ENCODE measurements at places on chromosomes 4 and X.

DNA sequence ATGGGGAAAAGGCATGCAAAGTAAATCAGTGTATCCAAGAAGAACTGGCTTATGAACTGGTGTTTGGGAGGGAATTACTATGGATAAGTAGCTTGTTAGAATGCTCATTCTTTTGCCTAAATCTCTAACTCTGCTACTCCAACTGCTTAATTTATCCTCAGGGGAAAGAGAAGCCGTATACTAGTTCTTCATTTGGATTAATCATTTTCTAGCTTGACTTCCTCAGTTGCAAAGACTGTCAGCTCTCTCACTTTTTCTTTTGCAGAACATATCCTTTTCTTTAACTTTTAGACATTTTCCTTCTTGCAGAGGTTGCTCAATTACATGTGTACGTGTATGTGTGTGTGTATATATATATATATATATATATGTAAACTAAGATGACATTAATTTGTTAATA is 21.9 kb downstream of the GPRIN3 start:
- DNase-seq, result no peak

DNA sequence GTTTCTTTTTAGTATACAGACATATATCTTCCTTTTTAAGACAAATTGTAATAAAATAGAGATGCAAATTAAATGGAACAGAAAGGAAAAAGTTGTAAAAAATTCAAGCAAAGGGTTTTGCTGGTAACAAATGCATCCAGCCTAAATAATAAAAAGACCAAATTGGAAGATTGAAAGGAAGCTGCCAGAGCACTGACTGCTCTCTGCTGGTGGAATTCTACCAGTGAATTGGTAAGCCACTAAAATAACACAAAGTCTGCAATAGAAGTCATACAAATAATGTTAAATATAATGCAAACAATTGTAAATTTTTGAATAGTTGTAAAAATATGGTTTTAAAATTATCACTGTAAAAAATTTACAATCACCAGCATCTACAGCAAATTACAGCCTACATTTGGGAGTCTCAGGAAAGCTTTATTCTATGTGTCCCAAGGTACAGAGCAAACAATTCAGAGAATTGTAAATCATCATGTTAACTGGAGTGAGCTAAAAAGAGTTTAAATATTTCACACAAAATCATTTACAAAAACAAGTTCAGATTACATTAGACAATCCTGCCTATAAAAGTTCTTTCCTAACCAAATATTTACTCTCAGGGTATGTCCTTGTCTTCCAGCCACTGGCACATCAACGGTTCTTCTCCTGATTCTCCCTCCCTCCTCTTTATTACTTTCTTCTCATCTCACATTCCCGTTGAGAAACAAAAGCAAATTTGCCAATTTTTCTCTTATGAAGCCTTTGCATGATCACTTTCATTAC is 1322.5 kb downstream of the PCDH7 start:
- no peak for DNase-seq

GRCh38 chr4:133062851-133063250 is 86.2 kb upstream of the PCDH10 start:
- no peak for DNase-seq

DNA sequence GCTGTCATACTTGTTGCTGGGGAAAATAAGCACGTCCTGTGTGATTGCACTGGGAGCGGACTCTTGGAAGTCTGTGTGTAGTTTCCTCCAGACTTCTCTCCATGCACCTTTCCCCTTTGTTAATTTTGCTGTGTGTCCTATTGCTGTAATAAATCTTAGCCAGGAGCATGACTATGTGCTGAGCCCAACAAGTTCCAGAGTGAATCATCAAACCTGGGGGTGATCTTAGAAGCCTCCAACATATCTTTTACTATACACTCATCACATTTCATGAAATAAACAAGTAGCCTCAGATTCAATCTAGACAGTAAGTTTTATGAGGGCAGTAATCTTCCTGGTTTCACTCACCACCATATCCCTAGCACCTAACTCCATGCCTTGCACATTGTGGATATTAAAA is 43.3 kb upstream of the FGF13 start:
- DNase-seq, result no peak

- peak; percentile 31 for DNase-seq
These were observed 120.4 kb upstream of the SCML1 start for GRCh38 chrX:17616936-17617335.

DNA sequence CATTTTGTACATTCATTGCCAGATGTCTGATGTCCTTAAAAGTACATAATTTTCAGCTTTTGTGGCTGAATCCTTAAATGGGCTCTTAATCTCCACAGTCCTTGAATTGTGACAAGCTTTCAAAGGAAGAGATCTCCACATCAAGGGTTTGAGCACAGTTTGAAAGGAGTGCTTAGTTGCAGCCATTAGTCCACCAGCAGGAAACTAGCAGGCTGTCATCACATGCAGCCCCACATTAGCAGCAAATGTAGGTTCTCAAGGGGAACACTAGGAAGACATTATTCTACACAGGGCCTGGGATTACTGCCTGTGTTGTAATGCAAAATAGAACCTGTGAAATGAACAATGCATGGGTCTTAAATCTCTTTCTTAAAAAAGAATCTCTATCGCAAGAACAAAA is 173.2 kb downstream of the CBLL2 start:
- no peak for DNase-seq

DNA sequence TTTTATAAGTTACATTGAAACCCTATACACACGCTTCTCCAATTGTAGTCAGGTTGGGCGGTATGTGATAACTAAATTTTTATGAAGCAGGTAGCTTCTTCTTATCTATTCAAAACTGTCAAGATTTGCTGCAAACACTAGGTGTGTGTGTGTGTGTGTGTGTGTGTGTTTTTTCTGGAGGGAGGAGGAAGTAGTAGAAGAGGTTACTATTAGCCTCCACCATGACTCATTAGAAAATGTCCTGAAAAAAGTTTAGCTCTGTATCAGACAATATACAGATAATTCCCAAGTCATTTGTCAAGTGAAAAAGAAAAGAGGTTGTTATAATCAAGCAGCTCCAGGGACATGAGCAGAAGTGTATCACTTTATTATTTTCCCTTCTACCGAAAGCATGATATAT is 33.9 kb downstream of the PCDH7 start:
- DNase-seq, result no peak

DNA sequence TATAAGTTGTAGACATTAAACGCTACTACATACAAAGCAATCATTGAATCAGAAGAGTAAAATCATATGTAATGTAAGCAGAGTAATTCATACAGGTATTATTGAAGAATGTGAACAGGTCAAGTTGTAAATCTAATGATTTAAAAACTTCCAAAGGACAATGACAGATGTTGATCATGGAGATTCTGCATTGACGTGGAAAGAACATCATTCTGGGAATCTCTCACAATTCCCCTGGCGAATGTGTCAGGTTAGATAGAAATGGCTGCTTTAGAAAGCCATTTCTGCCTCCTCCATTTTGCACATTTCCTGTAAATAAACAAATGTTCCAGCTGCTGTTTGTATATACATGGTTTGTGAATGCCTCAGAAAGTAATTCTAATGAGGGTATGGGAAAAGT is 719.4 kb downstream of the ADGRL3 start:
- peak; percentile 59 for DNase-seq

DNA sequence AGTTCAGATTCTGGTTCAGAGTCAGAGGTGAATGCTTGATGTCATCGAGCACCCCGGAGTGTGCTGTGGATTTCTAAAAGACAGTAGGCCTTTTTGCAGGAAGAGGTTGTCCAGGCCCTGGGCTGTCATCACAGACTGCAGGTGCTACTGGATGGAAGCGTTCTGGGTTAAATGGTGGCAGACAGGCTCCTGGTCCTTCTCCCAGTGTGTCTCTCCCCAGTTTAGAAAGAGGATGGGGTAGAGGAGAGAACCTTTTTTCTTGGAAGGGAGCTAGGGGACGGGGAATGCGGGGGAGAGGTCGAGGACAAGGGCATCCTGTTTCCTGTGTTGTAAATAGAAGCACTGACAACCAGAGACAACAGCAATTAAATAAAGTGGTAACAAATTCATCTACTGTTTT is 102.3 kb upstream of the NUDT6 start:
- DNase-seq, result no peak

All from eye (tissue), 1 donor.